ENCODE measurements at places on chromosomes 12 and 14.

DNA sequence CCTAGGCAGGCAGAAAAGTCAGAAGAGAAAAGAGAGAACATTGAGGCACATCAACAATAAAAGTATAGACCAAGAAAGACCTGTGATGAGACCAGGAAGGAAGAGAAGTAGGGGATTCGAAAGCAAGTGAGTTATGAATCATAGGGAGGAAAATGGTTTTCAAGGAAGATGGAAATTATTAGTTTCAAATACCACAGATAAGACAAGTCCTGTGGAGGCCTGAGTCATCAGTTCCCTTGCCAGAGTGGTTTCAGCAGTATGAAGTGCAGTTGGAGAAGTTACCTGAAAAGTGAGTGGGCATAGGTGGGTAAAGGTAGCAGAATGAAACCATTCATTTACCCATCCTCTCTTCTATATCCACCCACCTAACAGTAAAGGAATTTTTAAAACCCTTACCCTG, 25.2 kb upstream of the TSPAN8 start:
- no peak for DNase-seq

- DNase-seq = no peak
Observed at GRCh38 chr14:33291529-33292104, 352.9 kb downstream of the NPAS3 start.

DNA sequence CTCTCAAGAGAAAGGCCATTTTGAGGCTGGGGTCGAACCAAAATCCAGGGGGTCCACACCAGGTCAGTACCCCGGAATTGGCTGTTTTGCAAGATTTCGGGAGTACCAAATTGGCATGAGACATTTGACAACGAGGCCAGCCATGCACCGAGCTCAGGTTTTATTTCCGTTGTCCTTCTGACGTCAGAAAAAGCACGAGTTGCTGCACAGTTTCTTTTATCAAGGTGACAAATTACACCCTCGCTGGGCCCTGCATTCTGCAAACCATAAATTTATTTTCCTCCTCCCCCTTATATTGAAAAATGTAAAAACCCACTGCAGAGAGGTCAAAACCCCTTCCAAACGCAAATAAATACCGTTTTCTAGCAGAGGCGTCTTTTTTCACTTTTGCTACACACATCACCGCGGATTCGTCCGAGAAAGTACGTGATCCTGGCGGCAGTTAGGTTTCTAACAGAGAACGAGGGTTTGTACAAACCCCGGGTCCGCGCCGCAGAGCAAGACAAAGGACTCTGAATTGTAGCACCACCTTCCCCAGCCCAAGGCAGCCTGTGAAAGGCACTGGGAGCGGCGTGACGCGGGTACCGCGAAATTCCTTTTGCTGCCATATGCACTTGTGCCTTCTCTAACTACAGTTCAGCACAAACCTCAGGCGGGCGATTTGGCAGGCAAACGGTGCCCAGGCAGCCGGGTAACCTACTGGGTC, 1.8 kb downstream of the SLC38A1 start:
- DNase-seq = no peak

- DNase-seq = no peak
Observed at GRCh38 chr14:106551265-106551664, 1024.9 kb downstream of the TMEM121 start.

GRCh38 chr14:37081218-37081617, 91.2 kb downstream of the SLC25A21 start:
- peak; percentile 25 for DNase-seq

- no peak for DNase-seq
Observed at GRCh38 chr12:109781668-109782325, 51.4 kb downstream of the TRPV4 start.

DNA sequence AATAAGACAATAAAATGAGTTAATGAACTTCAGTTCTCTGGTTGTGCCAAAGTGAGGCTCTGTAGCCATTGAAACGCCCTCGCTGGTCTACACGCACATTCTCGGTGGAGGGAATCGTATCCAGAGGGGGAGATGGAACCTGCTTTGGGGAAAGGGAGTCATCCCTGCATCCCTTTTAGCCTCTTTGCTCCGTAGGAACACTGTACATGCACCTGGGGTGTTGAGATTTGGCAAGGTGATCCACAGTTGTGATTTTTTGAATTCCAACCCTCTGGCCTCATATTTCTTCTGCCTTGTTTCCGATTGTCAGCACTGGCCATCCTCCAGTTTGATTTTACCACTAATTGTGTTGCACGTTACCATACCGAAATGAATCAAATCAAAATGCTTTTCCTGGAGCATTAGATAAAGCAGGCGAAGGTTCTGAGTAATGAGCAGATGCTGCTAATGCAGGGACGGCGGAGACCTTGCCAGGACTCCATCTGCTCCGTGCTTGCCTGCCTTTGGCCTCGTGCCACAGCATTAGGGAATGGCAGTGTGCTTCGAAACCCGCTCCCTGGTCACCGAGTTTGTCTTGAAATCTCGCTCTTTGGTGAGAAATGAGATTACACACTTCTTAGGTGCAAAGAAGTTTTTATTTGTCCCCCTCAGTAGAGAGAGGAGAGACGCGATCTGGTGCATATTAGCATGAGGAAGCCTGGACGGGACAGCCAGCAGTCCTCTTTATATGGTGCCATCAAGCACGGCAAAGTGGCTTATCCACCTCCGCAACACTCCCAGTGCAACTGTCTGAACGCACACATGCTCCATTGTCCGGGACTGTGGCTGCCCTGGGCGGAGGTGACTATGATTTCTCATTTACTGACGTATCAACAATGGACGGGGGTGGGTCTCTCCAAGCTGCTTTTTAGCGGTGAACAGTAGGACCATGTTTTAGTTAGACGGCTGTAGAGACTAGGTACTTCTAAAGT, 59.1 kb downstream of the FBXW8 start:
- DNase-seq = no peak

- no peak for DNase-seq
Observed at GRCh38 chr12:85626001-85626783, 210.0 kb downstream of the RASSF9 start.

DNA sequence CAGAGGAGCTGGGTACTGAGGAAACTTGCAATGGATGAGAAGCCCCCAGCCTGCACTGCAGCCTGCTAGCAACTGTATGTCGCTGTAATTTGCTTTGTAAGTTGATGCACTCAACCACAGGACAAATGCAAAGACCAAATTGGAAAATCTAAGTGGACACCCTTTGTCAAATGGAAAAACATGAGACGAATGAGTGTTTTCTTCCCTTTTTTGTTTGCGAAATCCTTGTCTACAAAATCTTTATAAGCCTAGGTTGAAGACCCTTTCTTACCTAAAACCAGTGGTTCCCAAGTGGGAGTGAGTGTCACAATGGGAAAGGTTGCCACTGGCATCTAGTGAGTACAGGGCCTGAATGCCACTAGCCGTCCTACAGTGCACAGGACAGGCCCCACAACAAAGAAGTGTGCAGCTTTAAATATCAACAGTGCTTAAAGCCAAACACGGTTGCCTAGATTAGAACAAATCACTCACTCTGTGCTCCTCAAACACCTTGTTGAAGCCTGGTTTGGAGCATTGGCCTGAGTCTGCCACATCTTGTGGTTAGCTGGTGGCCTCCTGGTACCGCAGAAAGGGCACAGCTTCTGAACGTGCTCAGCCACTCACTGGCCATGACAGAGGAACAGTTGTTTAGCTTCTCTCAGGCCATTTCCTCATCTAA, 7.6 kb upstream of the VASH1 start:
- no peak for DNase-seq

GRCh38 chr14:79549515-79549914, 661.8 kb downstream of the DIO2 start:
- DNase-seq = no peak

DNA sequence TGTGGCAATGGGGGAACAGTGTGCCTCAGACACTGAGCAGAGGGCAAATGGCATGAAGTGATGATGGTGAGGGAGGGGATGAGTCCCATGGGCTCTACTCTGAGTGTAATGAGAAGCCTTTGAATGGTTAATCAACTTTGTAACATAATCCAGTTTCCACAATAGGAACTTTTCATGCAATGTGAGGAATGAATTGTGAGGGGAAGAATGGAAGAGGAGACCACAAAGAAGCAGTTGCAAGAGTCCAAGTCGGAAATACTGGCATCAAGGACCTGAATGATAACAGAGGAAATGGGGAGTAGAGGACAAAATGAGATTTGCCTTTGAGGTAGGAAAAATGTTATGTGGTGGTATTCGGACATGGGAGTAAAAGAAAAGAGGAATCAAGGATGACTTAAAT, 476.9 kb upstream of the PRICKLE1 start:
- DNase-seq = no peak

DNA sequence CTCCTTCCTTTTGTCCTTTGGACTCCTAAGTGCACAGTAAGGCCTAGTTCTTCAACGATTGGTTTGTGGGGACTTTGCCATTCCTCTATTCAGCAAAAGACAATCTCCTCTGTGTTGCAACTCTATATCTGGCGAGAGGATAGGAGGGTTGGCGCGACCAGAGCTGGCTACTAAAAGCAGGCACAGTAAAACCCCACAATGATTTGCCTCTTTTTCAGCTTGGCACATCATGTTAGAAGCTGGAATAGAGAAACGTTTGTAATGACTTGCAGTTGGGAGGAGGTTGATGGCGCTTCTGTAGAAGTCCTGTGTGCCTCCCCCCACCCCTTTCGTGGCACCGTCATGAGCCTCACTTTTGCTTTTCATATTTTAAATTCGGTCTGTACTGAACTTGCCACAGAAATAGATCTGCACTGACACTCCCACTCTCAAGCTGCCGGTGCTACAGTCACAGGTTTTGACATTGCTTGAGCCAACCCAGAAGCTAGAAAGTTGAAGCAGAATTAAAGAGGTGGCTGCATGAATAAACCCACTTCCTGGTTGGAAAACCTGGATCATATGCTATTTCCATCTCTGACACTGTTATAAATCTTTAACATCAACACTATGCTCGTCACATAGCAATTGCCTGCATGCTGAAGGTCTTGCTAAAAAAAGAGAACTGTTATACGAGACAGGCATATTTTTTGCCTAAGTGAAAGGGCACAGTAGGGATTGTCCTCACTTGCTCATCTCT, 315.3 kb upstream of the PRICKLE1 start:
- DNase-seq = no peak

DNA sequence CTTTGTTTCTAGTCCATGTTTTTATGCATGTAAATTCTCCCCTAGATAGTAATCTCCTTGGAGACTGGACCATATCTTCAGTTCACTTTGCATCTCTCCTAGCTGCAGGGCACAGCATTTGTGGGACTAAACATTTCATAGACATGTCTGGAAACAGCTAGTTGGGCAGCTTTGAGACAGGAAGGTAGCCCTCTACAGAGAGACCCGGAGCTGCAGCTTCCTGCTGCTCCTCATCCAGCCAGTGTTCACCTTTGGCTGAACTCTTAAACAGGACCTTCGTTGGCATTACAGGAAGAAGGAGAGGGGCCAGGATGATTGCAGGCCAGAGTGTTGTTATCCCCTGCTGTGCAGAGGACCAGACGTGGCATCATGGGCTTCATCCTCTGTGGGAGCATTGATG, 52.9 kb downstream of the GNS start:
- DNase-seq = no peak

GRCh38 chr14:69263771-69264170, 3.8 kb downstream of the GALNT16 start:
- no peak for DNase-seq

DNA sequence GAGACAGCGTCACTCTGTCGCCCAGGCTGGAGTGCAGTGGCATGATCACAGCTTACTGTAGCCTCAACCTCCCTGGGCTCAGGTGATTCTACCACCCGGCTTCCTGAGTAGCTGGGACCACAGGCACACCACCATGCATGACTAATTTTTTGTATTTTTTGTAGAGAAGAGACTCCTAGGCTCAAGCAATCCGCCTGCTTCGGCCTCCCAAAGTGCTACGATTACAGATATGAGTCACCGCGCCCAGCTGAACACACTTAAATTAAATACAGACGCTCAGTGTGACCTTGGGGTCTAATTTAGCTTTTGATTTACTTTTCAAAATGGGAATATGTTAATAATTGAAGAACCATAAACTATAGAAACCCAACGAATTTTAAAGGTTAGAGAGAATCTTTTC, 77.2 kb downstream of the C2CD5 start:
- DNase-seq = no peak

DNA sequence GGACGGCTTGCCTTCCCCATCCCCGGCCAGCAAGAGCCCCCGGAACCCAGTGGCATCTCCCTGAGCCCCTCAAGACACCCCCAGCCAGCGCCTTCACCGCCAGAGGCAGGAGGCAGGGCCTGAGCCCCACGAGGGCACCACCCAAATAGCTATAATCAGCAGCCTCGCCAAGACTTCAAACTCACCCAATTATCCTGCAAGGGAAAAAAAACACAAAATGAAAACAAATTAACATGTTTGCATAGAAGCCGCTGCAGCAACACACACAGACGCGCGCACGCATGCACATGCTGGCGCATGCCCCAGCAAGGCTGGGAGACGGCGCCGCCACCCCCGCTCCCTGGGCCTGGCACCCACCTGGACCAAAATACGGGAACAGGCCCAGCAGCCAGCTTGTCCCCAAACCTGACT, 15.8 kb downstream of the FAM222A start:
- no peak for DNase-seq

DNA sequence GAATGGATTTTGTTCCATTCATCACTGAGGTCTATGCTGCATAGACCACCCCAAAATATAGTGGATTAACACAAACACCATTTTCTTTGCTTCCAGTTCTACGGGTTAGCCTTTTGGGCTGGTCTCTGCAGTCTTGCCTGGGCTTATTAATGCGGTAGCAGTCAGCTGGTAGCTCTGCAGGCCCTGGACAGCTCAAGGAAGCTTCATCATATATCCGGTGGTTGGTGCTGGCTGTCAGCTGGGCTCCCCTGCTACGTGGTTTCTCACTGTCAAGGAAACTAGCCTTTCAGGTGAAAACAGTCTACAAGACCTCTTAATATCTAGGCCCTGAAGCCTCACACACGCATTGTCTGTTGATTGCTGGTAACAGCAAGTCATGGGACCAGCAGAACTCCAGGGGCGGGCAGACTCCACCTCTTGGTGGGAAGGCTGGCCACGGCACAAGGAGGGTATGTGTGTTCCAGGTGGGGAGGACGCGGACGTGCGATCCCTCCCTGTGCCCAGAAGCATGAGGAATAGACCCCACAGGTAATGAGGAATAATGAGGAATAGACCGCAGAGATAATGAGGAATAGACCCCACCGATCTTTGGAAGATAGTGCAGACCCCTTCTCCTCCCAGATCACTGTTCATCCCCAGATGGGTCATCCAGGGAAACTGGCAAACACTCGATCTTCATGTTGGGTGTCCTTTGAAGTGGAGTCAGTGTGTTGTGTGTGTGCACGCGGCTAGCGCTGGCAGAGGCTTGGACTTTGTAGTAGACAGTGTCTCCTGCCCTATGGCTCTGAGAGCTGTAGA, 13.3 kb downstream of the TSPAN9 start:
- DNase-seq = no peak

- no peak for DNase-seq
Observed at GRCh38 chr12:101567918-101568317, 26.9 kb upstream of the MYBPC1 start.

DNA sequence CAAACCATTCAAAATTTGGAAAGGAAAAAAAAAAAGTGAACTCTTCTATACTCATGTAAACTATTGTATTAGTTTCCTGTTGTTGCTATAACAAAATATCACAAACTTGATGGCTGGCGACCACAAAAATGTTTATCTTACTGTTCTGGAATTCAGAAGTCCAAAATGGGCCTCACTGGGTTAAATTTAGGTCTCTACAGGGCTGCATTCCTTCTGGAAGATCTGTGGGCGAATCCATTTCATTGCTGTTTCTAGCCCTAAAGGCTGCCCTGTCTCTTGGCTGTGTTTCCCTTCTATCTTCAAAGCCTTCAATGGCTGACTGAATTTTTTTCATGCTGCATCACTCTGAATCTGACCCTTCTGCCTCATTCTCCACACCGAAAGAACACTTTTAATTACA, 105.1 kb upstream of the NAV3 start:
- DNase-seq = no peak

- no peak for DNase-seq
Observed at GRCh38 chr14:94466706-94467370, 9.2 kb downstream of the SERPINA9 start.

- no peak for DNase-seq
Observed at GRCh38 chr14:50831726-50832168, 785 bp upstream of the NIN start.

Data from Panc1 (cell line).